ENCODE measurements at places on chromosomes 1 and 21.
A peak's percentile ranks its signal among the peaks of the same experiment; 100 is the strongest.

DNA sequence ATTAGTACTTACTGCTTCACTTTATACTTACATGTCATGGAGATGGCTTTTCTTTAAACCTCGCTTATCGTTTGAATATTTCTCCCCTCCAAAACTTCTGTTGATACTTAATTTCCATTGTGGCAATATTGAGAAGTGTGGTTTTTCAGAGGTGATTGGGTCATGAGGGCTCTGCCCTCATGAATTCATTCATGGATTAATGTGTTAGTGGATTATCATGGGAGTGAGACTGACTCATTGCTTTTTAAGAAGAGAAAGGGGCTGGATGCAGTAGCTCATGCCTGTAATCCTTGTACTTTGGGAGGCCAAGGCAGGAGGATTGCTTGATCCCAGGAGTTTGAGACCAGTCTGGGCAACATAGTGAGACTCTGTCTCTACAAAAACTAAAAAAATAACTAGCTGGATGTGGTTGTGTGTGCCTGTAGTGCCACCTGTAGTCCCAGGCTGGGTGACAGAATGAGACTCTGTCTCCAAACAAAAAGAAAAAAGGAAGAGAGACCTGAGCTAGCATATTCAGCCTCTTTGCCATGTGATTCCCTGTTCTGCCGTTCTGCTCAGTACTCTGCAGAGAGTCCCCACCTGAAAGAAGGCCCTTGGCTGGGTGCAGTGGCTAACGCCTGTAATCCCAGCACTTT, 30.2 kb downstream of the RABGAP1L start:
- no peak for DNase-seq

DNA sequence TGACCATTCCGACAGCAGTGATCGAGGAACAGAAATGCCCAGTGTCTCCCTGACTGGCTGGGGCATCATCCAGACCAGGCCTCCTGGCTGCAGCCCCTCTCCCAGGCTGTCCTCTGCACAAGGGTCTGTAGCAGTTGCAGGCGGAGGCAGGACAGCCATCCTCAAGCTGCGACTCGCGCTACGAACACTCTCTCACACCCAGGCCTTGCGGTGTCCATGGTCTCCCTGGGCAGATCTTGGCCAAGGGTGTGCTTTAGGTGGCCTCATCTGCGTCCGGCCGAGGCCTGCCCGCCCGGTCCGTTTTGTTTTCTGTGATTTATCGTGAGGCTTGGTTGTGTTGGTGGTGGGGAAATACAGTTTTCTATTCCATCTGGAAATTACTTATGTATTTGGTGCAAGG, 15.7 kb downstream of the FTCD start:
- DNase-seq, result no peak

- peak; percentile 17 for DNase-seq
Measured at GRCh38 chr1:39509360-39510009, 18.0 kb downstream of the BMP8A start.

DNA sequence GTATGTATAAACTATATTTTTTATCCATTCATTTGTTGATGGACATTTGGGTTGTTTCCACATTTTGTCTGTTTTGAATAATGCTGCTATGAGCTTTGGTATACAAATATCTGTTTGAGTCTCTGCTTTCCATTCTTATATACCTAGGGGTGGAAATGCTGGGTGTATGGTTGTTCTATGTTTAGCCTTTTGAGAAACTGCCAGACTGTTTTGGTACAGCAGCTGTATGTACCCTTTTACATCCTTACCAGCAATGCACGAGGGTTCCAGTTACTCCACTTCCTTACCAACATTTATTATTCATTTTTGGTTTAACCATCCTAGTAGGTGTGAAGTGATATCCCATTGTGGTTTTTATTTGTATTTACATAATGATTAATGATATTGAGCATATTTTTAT, 13.9 kb downstream of the RASAL2 start:
- DNase-seq, result no peak

DNA sequence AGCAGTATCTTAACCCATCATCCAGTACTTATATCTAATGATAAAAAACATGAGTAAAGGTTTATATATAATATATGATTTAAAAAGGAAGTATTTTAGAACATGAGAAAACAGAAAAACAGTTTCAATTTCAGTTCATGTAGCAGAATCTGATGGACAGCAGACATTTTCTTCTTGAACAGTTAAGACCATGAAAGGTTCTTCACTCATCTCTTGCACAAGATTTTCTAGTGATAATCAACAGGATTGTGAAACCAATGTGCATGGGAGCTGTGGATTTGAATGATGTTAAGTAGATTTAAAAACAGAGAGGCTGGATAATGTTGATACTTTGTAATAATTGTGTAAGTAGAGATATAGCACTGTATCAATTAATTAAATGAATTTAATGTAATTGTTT, 1297.6 kb downstream of the BRINP3 start:
- no peak for DNase-seq

GRCh38 chr1:15062479-15063099, 91.0 kb upstream of the TMEM51 start:
- no peak for DNase-seq

GRCh38 chr1:24555591-24556413, at the start of gene NCMAP:
TSS of gene NCMAP (plus strand) at chr1:24556087. CDS start at chr1:24595431, 39,344 bp downstream.
- no peak for DNase-seq

DNA sequence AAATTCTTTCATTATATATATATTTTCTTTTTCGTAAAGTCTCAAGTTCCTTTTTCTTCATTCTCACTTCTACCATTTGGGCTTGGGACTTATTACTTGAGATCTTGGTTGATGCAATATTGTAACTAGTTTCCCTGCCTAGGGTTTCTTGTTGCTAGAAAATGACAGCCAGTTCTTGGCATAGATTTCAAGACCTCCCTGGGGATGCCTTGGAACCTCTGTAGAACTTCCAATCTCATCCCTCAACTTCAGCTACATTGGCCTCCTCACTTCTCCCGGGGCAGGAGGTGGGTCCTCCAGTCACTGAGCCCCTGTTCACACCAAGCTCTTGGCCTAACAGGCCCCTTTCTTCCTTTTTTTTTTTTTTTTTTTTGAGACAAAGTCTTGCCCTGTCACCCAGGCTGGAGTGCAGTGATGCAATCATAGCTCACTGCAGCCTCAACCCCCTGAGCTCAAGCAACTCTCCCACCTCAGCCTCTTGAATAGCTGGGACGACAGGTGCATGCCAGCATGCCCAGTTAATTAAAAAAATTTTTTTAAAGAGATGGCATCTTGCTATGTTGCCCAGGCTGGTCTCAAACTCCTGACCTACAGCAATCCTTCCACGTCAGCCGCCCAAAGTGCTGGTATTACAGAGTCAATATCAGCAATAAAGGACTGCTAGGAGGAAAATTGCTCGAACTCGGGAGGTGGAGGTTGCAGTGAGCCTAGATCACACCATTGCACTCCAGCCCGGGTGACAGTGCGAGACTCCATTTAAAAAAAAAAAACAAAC, 33.1 kb downstream of the MAP3K7CL start:
- peak; percentile 68 for DNase-seq

DNA sequence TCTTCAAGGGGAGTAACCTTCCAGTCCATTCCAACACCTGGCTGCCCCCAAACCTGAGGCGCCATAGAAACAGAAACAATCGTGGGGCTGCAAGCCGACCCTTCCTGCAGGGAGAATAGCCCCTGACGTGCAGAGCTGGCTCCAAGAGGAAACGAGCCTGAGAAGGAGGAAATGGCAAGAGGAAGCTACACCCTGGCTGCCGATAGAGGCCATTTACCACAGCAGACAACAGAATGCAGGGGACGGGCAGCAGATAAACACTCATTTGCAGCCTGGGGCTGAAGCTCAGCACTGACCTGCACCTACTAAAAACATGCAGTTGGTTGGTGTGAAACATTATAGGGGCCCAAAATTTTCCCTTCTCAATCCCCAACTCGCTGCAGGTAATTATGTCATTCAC, 8.7 kb upstream of the TDRD10 start:
- peak; percentile 72 for DNase-seq

GRCh38 chr1:85343612-85344255, 67.3 kb upstream of the BCL10 start:
- DNase-seq, result no peak

GRCh38 chr1:38779491-38779890, 80.1 kb downstream of the RRAGC start:
- no peak for DNase-seq

Data from CD14-positive monocyte (primary cell).